ENCODE measurements at places on chromosomes 7 and 10. TPM values are rescaled to one million over a fixed set of nuclear protein-coding genes. Genes with fewer than 3 reads are reported as not detected.

DNA sequence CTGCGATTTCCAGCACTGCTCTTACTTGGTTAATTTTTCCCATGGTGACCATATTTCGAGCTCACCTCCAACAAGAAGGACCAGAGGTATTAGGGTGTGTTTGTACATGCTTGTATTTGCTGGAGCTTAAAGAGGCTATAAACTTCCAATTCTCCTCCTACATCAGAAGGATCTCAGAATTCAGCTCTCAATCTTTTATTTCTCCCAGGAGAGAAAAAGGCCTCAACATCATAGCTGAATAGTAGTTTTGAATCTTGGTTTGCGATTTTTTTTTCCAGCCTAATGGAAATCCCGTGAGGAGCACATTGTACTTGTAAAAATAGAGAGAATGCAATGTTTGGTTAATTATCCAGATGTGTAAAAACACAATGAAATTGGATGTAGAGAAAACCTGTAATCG, 69.7 kb downstream of the CPVL start:
- no peak overlapping the region for H3K4me3 ChIP-seq
- no peaks in the 10 kb centered on the region for H3K36me3 ChIP-seq
- H3K27me3 ChIP-seq: no peaks in the 10 kb centered on the region
- H3K4me1 ChIP-seq: no peaks in the 10 kb centered on the region

The LUC7L2 gene
- total RNA-seq: 67.4 TPM

DNA sequence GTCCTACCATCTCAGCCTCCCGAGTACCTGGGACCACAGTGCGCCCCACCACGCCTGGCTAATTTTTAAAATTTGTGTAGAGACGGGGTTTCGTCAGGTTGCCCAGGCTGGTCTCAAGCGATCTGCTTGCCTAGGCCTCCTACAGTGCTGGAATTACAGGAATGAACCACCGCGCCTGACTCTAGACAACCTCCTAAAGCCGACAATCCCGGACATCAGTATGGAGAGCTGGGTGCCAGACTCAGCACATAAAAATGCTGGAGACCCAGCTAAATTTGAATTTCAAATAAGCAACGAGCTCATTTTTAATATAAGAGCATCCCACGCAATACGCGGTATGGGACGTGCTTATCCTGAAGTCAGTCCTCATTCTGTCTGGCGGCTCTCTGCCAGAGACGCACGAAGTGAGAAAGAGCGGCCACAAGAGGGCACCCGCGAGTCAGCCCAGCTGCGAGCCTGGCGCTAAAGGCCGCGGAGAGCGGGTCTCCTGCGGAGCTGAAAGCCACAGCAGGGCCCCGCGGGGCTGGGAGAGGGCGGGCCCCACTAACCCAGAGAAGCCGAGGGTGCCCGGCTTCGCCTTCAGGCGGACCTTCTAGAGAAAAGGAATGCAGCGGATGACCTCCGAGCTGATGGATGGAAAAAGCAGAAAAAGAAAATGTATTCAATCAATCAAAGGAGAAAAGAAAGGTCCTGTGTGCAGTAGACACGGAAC, 7.0 kb downstream of the CALY start:
- H3K4me1 ChIP-seq: peaks cover 15% of the 10 kb centered on the region
- H3K27me3 ChIP-seq: peaks cover 14% of the 10 kb centered on the region
- no peaks in the 10 kb centered on the region for H3K36me3 ChIP-seq
- no peak overlapping the region for H3K27ac ChIP-seq
- DNase-seq: peak; percentile 87

The PRKG1 gene
- total RNA-seq: 6.3 TPM

The MSS51 gene
- total RNA-seq: 3.2 TPM

DNA sequence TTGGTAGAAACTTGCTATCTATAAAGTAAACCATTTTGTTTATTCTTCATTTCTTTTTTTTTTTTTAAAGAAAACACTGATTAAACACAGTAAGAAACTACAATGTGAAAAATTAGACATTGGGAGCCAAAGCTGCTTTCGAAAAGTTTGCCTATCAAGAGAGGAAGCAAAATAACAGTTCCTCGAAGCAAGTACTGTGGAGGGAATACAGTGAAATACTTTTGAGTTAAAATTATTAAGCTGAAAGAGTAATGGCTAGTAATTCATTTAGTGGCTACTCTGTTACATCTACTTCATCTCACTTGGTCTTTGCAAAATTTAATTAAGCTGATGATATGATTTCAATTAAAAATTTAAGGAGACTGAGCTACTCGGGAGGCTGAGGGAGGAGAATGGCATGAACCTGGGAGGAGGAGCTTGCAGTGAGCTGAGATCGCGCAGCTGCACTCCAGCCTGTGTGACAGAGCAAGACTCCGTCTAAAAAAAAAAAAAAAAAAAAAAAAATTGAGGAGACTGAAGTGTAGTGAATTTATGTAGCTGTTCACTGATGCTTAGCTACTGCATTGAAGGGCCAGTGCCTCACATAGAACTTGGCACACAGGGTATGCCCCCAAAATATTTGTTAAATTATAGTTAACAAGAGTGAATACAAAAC, 982.1 kb upstream of the MBL2 start:
- DNase-seq: peak; percentile 23
- H3K4me3 ChIP-seq: peak overlapping the region; percentile 6
- H3K36me3 ChIP-seq: no peaks in the 10 kb centered on the region
- H3K4me1 ChIP-seq: no peaks in the 10 kb centered on the region

DNA sequence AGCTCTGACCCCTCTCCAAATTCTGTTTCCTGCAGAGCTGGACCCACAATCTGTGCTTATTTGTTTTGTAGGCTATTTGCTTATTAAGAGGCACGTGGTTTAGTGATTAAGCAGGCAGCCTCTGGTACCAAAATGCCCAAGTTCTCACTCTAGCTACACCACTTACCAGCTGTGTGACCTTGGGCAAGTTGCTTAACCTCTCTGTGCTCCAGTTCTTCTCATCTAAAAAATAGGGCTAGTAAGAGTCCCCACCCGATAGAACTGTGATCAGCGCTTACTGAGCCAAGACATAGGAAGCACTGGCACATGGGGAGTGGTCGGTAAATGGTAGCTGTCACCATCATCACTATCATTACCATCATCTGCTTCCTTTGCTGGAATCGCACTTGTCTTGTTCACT, 20.8 kb downstream of the C10orf105 start:
- H3K27me3 ChIP-seq: no peaks in the 10 kb centered on the region
- no peaks in the 10 kb centered on the region for H3K36me3 ChIP-seq
- DNase-seq: no peak
- H3K4me1 ChIP-seq: peaks cover 8% of the 10 kb centered on the region

- no peak for DNase-seq
- no peak overlapping the region for H3K4me3 ChIP-seq
- no peaks in the 10 kb centered on the region for H3K27me3 ChIP-seq
- H3K36me3 ChIP-seq: no peaks in the 10 kb centered on the region
- H3K27ac ChIP-seq: no peak overlapping the region
Observed at GRCh38 chr7:73345951-73346350, 18.0 kb downstream of the FKBP6 start.
